NB4 (cell line): ENCODE measurements at places on chromosomes 2 and 18.

GRCh38 chr18:68623342-68623741 lies 91.6 kb downstream of the TMX3 start:
- DNase-seq = peak; percentile 54

DNA sequence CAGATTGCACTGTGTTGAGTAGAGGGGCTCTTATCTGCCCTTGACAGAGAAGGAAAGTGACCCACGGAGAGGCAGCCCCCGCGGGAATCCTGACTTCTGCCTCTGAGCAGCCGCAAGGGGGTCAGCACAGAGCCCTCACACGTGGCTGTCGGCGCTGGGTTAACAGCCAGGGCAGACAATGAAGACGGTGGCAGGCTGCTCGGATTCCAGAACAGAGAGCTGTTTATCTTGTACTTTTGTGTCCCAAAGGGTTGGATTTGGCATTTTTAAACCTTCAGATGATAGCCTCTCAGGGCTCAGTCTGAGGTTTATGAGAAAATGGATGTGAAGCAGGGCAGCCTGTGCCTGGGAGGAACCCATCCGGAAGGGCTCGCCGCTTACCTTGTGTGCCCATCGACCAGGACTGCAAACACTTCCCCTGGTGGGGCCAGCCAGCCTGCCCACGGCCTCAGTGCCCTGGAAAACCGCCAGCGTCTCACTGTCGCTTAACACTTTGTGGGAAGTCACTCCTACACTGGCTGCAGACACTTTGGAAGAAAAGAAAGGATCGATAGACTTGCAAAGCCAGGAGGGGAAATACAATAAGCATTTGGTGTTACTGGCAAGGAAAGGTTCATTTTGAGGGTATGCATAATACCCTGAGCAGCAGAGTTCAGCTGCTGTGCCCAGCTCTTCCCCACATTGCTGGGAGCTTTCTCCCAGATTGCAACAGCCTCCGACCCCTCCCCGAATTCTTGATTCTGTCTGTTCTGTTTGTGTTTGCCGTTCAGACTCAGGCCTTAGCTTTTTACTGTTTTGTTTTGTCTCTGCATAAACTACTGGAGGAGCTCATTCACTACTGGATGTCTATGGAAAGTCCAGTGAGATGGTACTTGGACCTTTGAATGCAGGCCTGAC lies 325.3 kb upstream of the MYT1L start:
- DNase-seq = no peak

- no peak for DNase-seq
These were observed 949 bp upstream of the MYL12B start for GRCh38 chr18:3260995-3261372.

DNA sequence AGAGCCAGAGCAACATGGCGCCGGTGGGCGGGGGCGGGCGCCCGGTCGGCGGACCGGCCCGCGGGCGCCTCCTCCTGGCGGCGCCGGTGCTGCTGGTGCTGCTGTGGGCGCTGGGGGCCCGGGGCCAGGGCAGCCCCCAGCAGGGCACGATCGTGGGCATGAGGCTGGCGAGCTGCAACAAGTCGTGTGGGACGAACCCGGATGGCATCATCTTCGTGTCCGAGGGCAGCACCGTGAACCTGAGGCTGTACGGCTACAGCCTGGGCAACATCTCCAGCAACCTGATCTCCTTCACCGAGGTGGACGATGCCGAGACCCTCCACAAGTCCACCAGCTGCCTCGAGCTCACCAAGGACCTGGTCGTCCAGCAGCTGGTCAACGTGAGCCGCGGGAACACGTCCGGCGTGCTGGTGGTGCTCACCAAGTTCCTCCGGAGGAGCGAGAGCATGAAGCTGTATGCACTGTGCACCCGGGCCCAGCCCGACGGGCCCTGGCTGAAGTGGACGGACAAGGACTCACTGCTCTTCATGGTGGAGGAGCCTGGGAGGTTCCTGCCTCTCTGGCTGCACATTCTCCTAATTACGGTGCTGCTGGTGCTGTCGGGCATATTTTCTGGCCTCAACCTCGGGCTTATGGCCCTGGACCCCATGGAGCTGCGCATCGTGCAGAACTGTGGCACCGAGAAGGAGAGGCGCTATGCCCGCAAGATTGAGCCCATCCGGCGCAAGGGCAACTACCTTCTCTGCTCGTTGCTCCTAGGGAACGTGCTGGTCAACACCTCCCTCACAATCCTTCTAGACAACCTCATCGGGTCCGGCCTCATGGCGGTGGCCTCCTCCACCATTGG lies 507 bp downstream of the CNNM4 start:
- DNase-seq = no peak

DNA sequence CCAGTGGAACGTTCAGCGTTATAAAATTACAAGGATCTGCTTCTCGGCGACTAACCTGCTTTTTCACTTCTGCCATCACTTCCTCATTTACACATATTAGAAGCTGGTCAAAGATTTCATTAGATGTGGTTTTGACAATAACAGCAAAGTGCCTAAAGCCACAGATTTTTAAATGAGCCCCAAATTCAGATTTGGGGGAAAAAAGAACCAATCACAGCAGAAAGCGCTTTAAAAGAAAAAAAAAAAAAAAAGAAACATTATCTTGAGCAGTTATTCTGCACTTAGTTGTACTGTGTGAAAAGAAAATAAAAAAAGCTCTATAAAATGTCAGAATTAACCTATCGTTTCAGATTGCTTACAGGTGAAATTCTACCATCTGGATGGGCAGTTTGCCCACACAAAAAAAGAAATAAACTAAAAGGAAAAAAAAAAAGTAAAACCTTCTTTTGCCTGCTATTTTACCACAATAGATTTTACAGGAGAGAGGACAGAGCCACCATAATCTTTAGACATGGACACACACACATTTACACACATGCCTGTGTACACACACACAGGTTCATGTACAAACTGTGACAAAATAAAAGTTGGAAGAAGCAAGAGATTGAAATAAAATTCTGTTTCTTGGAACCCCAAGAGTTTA lies 167.2 kb downstream of the TCF4 start:
- DNase-seq = peak; percentile 2

GRCh38 chr2:211216221-211216620 lies 659.8 kb downstream of the CPS1 start:
- no peak for DNase-seq

GRCh38 chr2:99389946-99390345 lies 52.8 kb downstream of the EIF5B start:
- DNase-seq = no peak

- no peak for DNase-seq
These were observed 35.9 kb upstream of the TFPI start for GRCh38 chr2:187590175-187590574.

GRCh38 chr2:160541745-160542144 lies 48.1 kb upstream of the RBMS1 start:
- DNase-seq = no peak

GRCh38 chr2:39625193-39625926 lies 40.4 kb upstream of the TMEM178A start:
- peak; percentile 81 for DNase-seq

GRCh38 chr2:155630760-155631159 lies 701.8 kb downstream of the NR4A2 start:
- DNase-seq = no peak

DNA sequence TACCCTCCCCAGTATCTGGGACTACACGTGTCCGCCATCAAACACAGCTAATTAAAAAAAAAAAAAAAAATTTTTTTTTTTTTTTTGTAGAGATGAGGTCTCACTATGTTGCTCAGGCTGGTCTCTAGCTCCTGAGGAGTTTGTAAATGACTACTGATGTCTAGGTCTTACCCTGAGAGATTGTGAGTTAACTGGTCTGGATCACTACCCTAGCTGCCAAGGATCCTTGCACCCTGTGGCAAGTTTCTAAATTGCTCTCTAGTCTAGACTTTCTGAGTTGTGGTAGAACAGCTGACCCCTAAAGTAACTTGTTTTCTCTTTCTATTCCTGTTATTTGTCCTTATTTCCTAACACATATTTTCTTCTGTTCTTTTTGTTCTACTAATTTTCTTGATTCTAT lies 44.5 kb downstream of the ABHD3 start:
- DNase-seq = no peak

GRCh38 chr18:42305869-42306593 lies 351.0 kb downstream of the PIK3C3 start:
- DNase-seq = no peak

DNA sequence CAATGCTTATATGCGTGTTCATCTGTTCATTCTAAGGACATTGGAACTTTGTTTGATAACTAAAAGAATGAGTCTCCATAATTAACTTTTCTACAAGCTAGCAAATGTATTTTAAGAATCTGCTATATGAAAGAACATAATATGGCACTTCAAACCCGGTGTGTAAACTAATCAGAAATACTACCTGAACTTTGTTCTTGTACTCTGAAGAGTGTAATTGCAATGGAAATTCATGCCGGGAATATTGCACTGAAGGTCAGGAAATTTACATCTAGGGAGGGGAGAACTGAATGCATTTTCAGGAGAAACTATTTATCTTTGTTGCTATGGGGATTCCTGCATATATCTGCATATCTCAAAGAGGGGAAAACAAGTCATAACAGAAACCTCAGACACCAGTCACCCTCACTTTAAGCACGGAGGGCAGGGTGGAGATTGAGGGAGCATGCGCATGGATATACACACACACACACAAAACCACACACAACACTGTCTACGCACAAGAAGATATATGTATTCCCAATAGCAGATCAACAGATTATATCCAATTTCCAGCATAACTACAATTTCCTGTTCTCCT lies 76.2 kb downstream of the DTNA start:
- DNase-seq = no peak
